ENCODE measurements at places on chromosomes 16 and 17.
A peak's percentile ranks its signal among the peaks of the same experiment; 100 is the strongest.

DNA sequence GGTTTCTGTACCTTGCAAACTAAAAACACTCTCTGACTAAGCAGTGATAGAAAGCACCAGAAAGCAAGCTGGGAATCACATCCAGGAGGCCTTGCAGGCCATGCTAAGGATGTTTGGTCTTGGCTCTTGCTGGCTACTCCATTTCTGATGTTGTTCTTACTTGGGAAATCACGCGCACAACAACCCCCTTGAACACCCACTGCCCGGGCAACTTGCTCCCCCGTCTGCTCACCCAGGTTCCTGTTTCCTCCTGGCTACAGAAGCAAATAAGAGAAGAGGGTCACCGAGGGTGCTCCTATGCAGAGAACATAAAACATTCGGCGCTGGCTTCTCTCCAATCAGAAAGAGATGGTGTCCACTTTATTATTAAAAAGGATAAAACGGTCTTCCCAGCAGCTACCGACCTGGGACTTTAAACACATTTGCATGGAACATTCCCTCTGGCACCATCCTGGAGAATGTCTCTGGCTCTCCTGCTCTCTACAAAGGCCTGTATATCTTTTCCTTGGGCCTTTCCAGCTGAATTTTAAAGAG is 271.2 kb upstream of the RPL38 start:
- no peak for DNase-seq

DNA sequence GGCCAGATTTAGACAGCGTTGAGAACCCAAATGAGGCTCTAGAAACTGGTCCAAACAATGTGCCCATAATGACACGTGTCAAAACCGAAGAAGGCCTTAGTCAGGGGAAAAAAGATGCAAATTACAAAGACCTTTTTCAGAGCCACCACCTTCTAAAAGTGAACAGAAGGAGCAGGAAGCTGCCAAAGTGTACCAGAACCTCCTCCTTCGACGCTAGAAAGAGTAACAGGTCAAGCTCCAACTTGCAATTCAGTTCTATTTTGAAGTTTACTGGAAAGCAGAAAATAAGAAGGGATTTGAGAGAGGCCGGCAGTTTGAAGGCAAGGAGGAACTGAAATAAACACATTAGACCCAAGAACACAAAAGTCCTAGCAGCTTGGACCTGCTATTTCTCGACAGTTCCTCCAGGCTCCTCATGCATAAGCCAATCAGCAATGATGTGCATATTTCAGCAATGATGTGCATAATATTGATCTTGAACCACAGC is 61.8 kb downstream of the XYLT1 start:
- peak; percentile 62 for DNase-seq

DNA sequence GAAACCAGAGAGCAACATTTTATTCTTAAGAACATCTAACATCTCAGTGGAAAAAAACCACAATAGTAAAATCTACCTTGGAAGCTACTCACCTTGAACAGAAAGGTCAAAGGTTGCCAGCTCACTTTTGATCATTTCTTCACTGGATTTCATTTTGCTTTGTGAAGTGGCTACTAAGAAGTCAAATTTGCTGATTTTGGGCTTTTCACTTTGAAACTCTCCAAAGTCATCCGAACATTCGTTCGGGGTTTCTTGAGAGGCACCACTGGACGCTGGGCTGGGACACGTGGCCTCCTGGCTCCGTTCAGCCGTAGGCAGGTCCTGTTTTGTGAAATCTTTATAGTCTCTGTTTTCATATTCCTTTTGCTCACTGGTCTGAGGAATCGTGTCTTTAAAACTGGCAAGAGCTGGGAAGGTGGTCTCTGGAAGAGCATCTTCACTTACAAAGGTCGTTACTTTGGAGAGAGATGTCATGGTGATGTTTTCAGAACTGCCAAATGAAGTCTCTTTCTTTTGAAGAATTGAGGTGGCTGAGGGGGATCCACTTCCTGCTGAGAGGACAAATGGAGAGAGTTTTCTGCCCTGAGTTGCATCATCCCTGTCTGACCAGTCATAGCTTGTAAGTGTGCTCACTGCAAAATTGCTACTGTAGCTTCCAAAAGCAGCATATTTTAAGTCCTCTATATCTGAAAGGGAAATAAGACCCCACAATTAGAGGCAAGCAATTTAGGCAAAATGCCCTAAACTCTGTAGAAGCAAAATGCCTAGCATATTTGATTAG is 52.4 kb downstream of the DUSP14 start:
- no peak for DNase-seq

DNA sequence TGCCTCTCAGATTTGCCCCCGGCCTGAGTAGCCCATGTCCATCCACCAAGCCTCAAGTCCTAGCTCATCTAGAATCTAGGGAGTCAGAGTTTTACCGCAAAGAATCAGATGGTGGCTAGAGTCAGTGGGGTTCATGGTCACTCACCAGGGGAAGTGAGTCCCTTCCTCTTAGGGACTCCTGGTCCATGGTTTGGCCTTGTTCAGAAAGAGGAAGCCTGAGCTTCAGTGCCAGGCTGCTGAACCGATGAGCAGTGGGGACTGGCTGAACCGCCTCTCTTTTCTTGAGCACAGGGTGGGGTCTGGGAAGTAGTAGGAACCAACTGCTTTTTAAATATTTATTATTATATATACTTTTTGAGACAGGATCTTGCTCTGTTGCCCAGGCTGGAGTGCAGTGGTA is 160.3 kb downstream of the NTN1 start:
- no peak for DNase-seq

DNA sequence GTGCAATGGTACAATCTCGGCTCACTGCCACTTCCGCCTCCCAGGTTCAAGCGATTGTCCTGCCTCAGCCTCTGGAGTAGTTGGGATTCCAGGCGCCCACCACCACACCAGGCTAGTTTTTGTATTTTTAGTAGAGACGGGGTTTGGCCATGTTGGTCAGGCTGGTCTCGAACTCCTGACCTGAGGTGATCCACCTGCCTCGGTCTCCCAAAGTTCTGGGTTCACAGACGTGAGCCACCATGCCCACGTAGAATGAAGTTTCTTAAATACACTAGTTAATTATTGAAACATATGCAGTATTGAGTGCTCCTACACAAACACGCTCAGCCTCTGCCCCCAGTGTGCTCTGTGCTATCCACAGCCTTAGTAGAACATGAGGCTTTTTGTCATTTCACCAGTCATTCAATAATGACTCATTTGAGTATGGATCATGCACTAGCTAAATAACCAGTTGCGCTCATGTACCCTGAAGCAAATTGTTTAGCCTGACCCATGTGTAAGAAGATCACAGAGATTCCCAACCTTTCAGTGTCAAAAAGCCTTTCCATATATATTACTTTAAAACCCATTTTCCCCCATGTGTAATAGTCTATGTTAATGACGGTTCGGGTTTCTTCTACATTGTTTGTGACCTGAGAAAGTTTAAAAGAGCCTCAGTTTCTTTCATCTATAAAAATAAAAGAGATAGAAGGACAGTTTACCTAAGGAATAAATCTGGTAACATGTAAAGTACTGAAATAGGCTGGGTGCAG is 49.7 kb downstream of the TUBD1 start:
- peak; percentile 39 for DNase-seq

DNA sequence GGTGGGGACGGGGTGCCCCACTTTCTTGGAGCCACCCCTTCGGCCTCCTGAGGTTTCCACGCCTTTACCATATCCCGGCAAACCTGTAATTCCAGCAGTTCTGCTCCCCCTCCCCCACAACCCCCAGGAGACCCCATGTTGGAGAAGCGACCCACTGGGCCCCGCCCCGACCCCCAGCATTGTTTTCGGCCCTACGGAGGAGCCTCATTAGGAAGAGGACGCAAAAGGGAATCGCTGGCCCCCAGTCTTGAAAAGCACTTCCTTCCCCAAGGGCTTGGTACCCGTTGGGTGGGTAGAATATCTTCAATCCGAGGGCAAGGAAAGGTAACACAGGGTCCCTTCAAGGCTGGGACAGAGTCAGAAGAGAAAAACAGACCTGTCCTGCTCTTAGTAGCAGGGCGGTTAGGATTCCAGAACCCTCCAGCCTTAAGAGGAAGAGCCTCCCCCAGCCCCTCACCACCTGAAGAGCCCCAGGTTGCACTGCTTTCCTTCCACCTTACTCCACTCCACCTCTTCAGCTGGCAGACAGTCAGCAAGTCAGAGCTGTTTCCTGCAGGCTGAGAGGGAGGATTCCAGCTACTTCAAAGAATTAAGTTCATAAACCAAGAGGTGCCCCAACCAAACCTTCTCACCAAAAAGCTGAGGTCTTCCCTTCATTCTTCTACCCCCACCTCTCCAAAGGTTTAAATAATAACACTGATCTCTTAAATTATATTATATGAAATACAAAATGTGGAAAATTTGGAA is 803 bp upstream of the TLCD2 start:
- no peak for DNase-seq

GRCh38 chr16:11501632-11502031 is 85.1 kb downstream of the LITAF start:
- no peak for DNase-seq

- DNase-seq = no peak
Measured at GRCh38 chr17:49572226-49572625, 3.4 kb upstream of the NXPH3 start.

DNA sequence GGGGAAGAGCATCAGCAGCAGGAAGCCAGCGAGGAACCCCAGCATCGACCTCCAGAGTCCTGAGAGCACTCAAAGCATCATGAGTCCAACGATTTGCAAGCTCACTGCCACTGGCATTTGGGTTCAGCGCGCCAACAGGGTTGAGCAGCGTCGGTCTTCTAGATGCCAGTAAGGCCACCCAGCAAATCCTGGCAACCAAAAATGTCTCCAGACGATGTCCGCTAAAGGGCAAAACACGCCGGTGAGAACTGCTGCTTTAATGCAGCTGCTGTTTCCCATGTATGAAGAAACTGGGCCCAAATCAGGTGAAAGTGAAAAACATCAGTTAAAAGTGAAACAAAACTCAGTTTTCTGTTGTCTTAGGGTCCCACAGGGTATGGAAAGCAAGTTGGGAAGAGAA is 70.2 kb downstream of the ANKRD11 start:
- DNase-seq = no peak

DNA sequence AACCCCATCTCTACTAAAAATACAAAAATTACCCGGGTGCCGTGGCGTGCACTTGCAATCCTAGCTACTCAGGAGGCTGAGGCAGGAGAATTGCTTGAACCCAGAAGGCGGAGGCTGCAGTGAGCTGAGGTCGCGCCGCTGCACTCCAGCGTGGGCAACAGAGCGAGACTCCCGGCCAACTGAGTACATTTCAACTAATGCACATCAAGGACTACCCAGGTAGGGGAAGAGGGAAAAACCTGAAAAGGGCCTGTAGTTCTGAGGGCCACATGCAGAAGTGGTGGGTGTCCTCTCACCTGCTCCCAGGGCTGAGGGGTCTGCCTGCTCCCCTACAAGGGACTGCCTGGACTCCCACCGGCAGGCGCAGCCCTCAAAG is 584 bp upstream of the SLC16A5 start:
- DNase-seq = no peak

GRCh38 chr16:87581857-87582215 is 20.5 kb upstream of the JPH3 start:
- no peak for DNase-seq

DNA sequence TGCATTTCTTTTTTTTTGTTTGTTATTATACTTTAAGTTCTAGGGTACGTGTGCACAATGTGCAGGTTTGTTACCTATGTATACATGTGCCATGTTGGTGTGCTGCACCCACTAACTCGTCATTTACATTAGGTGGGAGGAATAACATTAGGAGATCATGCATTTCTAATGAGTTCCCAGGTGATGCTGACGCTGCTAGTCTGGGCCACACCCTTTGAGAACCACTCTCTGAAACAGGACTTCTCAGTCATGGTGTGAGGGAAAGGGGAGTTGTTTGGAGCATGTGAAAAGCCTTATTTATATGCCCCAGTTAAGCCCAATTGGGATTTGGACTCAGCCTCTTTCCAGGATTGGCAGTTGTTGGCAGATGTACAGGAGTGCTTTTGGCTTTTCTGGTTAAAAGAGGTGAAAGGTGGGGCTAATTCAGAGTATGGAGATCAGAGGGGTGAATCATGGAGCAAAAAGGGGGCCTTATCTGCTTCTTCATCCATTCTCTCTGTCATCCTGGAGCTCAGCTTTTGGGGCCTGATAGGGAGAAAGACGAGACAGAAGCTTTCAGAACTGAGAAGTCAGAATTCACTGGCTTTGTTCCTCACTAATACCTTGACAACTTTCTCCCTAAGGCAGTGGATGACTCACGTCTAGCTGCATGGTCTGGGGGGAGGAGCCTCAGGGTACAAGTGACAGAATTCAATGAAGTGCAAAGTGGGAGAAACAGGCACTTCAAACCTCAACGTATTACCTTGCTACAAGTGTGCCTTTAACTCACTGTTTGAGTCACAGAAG is 180.0 kb upstream of the CACNG3 start:
- peak; percentile 38 for DNase-seq

- DNase-seq = no peak
Measured at GRCh38 chr16:19784183-19784736, 66.2 kb downstream of the IQCK start.

DNA sequence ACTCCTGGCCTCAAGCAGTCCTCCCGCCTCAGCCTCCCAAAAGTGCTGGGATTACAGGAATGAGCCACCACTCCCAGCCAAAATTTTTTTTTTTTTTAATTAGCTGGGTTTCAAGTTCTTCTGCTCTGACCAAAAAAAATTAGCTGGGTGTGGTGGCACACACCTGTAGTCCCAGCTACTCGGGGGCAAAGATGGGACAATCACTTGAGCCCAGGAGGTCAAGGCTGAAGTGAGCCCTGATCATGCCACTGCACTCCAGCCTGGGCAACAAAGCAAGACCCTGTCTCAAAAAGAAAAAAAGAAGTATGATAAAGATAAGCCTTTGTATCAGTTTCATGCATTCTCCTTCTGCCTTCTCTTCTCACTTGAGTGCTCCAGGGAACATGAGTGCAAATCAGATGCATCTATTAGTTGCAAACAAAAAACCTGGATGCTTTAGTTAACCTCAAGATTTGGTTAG is 1.9 kb downstream of the NQO1 start:
- DNase-seq = no peak

- DNase-seq = no peak
Measured at GRCh38 chr17:20235747-20236146, 226.6 kb downstream of the SPECC1 start.

GRCh38 chr16:67542464-67542863 is 13.8 kb downstream of the RIPOR1 start:
- DNase-seq = peak; percentile 79

DNA sequence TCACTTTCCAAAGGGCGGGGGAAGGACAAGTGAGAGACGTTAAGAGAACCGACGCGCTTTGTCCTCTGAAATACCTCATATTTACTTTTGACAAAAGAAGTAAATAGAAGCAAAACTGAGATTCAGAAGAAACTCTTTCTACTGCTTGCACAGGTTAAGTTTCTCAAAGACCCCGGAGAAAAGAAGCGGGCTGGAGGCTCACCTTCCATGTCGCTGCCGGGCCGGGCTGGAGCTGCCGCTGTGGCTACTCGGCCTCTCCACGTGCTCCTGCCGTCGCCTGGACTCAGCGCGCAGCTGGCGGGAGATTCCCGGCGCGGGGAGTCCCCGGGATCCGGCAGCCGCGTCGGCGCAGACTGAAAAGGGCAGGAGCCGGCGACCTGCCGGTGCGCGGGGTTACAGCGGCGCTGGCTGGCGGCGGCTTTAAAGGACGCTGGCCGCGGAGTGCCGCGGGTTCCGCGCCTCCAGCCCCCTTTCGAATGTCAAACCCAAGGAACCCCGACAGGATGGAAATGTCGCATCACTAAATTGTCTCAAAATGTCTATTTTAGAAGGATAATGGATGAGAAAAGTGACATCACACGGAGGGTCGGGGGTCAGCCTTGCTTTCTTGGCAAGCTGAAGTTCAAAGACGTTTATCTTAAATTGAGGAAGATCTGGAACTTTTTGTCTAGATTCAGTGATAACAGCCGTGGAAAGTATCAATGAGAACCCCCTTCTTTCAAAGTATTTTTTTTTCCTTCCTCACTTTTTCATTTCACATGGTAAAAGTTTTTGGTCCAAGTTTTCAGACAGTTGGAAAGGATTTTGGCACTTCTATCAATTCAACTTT is at the start of gene IKZF3:
IKZF3 (minus strand) TSS at position 395 of the 829 bp plus-strand sequence; CDS start at position 209, 186 bp downstream.
- peak; percentile 79 for DNase-seq

GRCh38 chr17:79014158-79014758 is 4.7 kb upstream of the CANT1 start:
- no peak for DNase-seq
